T-helper 17 cell (primary cell): ENCODE measurements at places on chromosomes 2 and 18. TPM values are rescaled to one million over a fixed set of nuclear protein-coding genes. Genes with fewer than 3 reads are reported as not detected.

DNA sequence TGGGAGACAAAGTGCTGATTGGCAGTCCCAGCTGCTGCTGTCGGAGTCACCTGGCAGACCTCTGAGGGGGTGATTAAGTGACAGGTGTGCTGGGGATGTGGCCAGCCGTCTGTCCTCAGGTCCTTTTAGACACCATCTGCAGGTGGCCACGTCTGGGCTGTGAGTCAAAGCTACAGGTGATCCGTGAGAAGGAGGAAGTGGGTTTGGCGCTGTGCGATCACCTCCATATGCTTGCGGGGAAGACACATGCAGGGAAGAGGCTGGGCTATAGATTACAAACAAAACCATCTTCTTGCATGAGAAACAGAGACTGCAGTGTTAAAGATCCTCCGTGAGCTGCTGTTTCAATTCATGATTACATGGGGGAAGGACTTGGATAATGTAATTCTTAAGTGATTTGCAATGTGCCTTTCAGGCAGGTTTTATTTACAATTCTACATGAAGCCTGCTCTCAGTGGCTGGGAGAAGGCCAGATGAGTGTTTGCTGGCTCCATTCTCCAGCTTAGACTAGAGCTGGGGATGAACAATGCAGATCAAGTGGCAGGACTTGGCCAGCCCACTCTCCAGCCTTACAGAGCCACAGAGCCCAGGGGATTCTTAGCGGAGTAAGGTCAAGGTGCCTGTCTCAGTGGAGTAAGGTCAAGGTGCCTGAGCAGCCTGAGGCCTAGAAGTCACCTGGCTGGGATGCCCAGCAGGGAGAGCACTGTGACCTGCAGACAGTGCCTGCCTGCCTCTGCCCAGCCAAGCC is 87.8 kb downstream of the LYPD1 start:
- no peak for DNase-seq

- DNase-seq: peak; percentile 50
Measured at GRCh38 chr2:120177001-120177621, 46.1 kb downstream of the TMEM185B start.

GRCh38 chr2:162196638-162197037 is 44.6 kb upstream of the GCG start:
- no peak for DNase-seq

DNA sequence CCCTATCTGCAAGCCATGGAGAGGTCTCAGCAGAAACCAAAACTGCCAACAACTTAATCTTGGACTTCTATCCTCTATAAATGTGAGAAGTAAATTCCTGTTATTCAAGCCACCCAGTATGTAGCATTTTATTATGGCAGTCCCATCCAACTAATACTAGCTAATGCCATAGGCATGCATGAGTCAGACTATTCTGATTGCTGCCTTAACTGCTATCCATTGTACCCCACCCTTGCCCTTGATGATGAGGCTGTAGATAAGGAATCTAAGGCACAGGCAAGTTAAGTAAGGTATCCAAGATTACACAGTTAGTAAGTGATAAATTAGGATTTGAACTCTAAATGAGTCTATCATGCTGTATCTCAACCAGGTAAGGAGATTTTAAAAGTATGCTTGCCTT is 223.0 kb downstream of the UBE2E3 start:
- no peak for DNase-seq

DNA sequence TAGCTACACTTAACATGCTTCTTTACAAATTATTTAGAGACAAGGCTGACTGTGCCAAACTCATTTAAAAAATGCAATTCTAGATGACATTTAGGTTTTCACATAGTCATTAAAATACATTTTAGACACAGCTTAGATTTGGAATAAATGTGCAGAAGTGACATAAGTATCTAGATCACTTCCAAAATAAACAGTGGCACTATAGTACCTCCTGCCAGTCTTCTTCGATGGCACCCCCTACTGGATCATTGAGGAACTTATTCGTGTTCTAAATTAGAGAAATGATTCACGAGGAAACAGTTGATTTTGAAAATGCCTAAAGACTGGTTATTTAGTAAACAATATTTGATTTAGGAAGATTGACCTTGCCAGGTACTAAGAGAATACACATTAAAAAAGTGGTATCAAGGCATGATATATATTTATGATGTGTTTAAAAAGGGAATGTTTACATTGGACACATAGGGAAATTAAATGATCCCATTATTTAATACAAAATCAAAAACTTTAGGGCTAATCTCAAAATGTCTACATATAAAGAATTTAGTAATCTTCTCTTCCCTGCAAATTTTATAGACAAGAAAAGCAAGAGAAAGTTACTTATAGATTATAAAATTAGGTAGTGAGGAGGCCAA is 323.9 kb downstream of the XIRP2 start:
- no peak for DNase-seq

ARL6IP6 gene
- total RNA-seq: 17.9 TPM
